ENCODE measurements at places on chromosomes 7 and 10.

DNA sequence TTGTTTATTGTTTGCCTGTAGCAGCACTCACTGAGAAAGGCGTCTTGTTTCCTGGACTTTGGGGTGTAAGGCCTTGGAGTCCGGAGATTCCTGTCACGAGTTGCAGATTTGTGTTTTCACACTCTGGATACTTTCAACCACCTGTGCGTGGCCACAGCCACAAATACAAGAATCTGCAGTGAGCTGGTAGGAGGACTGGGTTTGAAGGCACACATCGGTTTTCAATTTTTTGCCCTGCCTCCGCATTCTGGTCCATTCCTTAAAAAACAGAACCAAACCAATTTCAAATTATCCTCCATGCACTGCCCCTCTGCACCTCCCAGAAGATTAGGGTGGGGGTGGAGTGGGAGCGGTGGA is 619 bp downstream of the EXOC4 start:
- no peak for DNase-seq

DNA sequence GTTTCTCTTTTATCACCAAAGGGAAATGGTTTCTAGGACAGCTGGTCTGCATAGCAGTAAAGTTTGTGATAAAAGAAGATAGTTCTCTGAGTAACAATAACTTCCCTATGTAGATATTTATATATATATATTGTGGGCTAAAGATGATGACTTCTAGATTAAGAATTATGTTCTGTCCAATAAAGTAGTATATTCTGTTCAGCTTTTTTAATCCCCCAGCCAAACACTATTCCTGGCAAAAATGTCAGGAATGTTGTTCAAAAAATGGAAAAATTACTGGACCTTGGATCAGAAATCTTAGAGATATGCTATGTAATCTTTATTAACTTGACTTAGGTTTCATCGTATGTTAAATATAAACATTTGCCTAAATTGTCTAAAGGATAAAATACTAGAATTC is 136.3 kb upstream of the GNAI1 start:
- no peak for DNase-seq

DNA sequence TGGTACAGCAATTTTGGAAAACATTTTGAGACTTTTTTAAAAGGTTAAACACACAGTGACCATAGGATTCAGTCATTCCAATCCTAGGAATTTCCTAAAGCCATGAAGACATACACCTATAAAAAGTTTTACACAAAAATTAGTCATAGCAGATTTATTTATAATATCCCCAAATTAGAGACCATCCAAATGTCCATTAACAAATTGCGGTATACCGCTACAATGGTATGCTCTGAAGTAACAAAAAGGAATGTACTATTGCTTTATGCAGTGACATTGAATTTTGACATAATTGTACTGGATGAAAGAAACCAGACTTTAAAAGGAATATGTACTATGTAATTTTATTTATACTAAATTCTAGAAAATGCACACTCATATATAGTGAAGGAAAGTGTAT is 362.8 kb downstream of the HGF start:
- DNase-seq = no peak

DNA sequence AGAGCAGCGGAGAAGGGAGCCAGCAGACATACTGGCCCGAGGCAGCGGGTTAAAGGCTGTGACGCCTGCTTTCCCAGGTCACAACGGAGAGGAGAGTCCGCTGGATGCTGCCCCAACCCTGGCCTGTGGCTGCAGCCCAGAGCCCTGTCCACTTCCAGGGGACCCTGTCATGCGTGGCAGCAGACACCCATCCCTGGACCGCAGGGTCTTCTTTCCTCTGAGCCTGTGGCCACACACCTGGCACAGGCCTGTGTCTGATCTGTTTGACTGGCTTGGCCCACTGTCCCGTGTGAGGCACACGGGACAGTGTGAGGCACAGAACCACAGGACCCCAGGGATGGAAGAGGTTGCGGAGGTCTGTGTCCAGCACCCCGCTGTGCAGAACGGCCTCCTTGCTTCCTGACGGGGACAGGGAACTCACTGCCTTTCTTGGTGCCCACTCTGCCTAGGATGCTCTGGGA is 42.4 kb downstream of the INSIG1 start:
- no peak for DNase-seq

DNA sequence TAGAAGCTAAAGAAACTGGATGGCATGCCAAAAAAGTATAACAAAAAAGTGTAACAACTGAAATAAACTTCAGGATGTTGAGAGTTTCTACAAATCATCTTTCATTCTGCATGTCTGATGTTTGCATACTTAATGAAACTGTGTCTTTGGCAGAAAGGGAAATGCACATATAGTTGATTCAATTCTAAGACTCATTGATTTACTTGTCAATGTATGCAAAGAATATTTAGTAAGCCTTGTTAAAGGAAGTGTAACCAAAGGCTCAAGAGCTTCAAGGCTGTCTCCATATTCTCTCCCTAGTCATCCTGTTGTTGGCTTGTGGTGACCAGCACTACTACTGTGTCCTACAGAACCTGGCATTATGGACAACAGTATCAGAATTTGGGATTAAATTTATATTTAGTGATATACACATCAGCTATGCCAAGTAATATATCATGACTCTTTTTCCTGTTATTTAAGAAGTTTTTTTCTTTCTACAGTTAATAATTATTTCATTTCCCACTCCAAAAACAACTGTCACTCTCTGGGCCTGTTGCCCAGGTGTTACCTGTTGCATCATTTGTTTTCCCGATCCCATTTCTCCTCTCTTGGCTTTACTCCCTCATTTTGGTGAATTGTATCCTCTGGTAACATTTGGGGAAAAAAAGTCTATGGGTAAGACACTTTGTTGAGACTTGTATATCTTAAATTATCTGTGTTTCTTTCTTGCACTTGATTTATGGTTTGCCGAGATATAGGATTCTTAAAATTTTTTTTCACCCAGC is 226.6 kb upstream of the BMPER start:
- no peak for DNase-seq

- DNase-seq = no peak
These were observed 27.1 kb downstream of the KLF6 start for GRCh38 chr10:3757638-3758490.

DNA sequence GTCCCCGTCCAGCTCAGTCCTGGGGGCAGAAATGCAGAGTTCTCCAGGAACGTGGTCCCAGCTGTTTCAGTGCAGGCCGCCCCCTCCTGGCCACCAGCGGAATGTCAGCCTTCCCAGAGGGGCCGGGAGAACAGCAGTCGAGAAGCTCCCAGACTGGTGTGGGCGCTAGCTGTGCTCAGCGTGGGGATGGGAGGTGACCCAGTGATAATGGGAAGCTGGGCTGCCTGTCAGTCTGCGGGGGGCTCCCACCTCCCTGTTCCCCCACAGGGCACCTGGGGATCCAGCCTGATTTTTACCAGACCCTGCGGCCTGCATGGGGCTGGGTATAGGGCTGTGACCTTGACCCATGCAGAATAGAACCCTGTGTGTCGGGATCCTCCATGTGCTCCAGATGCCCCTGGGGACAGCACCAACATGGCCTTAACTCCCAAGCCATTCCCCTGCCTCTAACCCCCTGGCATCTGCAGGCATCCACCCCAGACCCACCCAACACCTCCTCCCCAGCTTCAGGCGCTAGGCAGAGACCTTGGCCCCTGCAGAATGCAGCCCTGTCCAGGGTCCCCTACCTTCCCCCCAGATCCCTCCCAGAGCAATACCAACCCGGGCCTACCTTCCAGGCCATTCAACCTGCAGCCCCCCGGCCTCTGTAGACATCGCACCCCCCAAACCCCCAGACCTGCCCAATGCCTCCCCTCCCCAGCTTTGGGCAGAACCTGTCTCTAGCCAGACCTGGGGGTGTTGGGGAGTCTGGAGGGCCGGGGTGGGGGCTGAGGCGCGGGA is 880 bp upstream of the ELN start:
- DNase-seq = no peak

DNA sequence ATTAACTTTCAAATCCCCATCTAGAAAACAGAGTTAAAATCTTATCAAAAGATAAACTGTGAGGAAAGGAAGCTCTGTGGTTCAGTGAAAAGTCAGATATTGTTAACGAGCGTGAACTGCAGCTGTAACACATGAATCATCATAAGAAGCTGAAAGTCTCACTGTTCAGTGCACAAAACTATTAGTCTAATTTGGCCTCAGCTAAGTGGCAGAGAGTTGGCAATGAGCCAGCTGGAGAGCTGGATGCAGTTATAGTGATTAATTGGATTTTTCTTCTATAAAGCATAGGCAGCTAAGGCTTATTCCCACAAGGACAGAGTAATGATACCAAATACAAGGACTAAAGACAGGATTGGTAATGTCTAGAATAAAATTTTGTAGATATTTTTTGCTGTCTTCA is 101.1 kb upstream of the ABCB5 start:
- peak; percentile 99 for DNase-seq

- no peak for DNase-seq
These were observed 5.3 kb upstream of the SCIN start for GRCh38 chr7:12564996-12565764.

DNA sequence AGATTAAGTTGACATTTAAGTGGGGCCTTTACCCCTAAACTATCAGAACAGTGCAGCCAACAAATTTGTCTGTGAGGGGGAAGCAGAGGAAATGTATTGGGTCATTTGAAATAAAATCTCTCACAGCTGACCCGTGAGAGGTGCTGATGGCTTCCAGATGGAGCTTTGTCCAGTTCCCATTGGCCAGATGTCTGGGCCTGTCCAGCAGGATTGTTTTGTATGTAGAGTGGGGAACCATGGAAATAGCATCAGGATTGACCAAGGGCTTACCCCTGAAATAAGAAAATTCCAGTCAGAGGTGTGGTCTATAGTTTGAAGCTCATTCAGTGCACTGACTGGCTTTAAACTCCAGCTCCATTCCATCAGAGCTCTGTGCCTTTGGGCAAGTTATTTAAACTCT is 50.6 kb downstream of the INHBA start:
- DNase-seq = no peak

- no peak for DNase-seq
These were observed 9.4 kb upstream of the KNDC1 start for GRCh38 chr10:133150656-133151055.

DNA sequence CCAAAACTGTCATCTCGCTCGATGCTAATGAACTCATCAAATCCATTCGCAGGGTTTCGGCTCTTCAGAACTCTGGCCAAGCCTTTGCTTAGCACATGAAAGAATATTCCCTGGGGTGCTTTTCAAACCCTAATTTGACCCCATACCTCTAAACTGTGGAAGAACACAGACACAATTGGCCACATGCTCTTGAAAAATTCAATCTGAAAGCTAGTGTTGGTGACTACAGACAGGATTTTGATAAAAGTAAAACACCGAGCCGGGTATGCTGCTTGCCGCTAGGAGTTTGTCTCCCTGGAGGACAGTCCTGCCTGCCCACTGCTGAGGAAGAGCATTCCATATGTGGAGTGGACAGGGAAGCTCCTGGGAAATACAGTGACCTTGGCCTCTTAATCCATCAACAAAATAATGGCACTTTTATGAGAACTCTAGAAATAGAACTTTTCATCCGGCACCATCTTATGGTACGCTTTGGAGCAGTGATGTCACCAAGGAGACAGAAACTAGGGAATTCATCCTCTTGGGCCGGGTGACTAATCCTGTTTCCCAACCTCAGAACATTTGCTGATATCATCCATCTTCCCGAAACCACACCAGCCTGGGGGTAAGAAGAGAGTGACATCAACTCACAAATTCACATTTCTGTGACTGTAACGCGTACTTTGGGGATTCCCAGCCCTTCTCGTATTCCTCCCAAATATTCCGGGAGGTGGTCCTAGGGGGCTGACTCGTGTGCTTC is 34.2 kb downstream of the MTURN start:
- DNase-seq = peak; percentile 46
